ENCODE measurements at places on chromosomes 6 and 20. TPM values are rescaled to one million over a fixed set of nuclear protein-coding genes. Genes with fewer than 3 reads are reported as not detected.

The NR2E1 gene
- not detected for polyA plus RNA-seq

The TSHZ2 gene
- 2.3 TPM for polyA plus RNA-seq

The TFAP2B gene
- polyA plus RNA-seq, result not detected

The SEL1L2 gene
- polyA plus RNA-seq, result 1.1 TPM

The AVP gene
- polyA plus RNA-seq, result not detected

The ZSCAN23 gene
- polyA plus RNA-seq, result 0.48 TPM

The BMP6 gene
- polyA plus RNA-seq, result 3.0 TPM

The LY6G5C gene
- polyA plus RNA-seq, result 5.0 TPM

The EPHA7 gene
- 6.6 TPM for polyA plus RNA-seq

The SLC32A1 gene
- polyA plus RNA-seq, result not detected

The DACT2 gene
- 1.4 TPM for polyA plus RNA-seq

The EEF1E1 gene
- 26.3 TPM for polyA plus RNA-seq

The APCDD1L gene
- 0.14 TPM for polyA plus RNA-seq

The TJAP1 gene
- 15.5 TPM for polyA plus RNA-seq

The MDN1 gene
- 15.4 TPM for polyA plus RNA-seq

The ATP9A gene
- polyA plus RNA-seq, result 6.2 TPM

The PRDM13 gene
- polyA plus RNA-seq, result not detected

The PPIL6 gene
- polyA plus RNA-seq, result 2.2 TPM

The DOK5 gene
- polyA plus RNA-seq, result 12.9 TPM

The C20orf141 gene
- polyA plus RNA-seq, result not detected

The PKHD1 gene
- polyA plus RNA-seq, result under 0.01 TPM

The BMP2 gene
- 1.9 TPM for polyA plus RNA-seq

The C20orf204 gene
- 0.36 TPM for polyA plus RNA-seq

The FAM162B gene
- 3.9 TPM for polyA plus RNA-seq

The NOL4L gene
- polyA plus RNA-seq, result 8.3 TPM

The ID1 gene
- polyA plus RNA-seq, result 273 TPM

The TSBP1 gene
- polyA plus RNA-seq, result not detected

The F13A1 gene
- polyA plus RNA-seq, result 9.4 TPM

The SLC4A11 gene
- 0.36 TPM for polyA plus RNA-seq

The TUBE1 gene
- polyA plus RNA-seq, result 22.7 TPM

The HLA-DPB1 gene
- polyA plus RNA-seq, result 35.9 TPM

The OR2B6 gene
- polyA plus RNA-seq, result not detected

The TMEM244 gene
- not detected for polyA plus RNA-seq

The ADAM33 gene
- 30.5 TPM for polyA plus RNA-seq

The TGM3 gene
- polyA plus RNA-seq, result 0.05 TPM

The PPP1R14C gene
- 92.8 TPM for polyA plus RNA-seq

All from right cardiac atrium (tissue), 5 donors.